ENCODE measurements at places on chromosomes 7 and 10.

- no peak for DNase-seq
Measured at GRCh38 chr7:35752742-35753141, 48.1 kb upstream of the SEPTIN7 start.

GRCh38 chr7:80319461-80319860, 184.8 kb downstream of the GNAI1 start:
- DNase-seq: no peak

- DNase-seq: no peak
Measured at GRCh38 chr10:91111060-91111459, 109.4 kb upstream of the PCGF5 start.

DNA sequence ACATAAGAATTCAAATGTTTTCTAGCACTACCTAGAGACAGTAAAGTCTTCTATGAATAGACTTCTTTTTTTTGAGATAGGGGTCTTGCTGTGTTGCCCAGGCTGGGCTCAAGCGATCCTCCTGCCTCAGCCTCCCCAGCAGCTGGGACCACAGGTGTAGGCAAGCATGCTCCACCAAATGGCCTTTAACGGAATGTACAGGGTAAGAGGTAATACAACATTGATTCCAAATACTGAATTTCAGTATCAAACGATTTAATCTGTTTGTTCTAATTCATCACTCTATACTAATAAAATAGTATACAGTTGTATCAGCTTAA, 55.8 kb upstream of the NCAPG2 start:
- no peak for DNase-seq

GRCh38 chr10:103646304-103646703, 152.8 kb downstream of the NEURL1 start:
- no peak for DNase-seq

GRCh38 chr7:78399033-78399769, 600.6 kb downstream of the PHTF2 start:
- no peak for DNase-seq

DNA sequence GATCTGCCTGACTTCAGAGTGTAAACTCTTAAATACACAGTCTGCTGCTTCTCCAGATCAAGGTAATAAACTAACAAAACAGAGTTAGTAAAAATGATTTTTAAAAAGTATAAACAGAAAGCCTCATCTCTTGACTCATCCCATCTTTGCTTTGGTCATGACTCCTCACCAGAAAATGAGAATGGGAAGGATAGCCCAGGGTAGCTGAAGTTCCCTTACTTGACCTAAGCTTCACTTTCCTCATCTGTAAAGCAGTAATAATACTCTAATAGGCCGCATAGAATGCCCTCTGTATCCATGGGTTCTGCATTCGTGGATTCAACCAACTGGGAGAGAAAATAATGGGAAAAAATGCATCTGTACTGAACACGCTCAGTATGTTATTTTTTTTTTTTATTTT, 11.3 kb upstream of the SLC25A28 start:
- no peak for DNase-seq

- DNase-seq: no peak
Measured at GRCh38 chr10:93267521-93267920, 193.8 kb downstream of the CYP26A1 start.

DNA sequence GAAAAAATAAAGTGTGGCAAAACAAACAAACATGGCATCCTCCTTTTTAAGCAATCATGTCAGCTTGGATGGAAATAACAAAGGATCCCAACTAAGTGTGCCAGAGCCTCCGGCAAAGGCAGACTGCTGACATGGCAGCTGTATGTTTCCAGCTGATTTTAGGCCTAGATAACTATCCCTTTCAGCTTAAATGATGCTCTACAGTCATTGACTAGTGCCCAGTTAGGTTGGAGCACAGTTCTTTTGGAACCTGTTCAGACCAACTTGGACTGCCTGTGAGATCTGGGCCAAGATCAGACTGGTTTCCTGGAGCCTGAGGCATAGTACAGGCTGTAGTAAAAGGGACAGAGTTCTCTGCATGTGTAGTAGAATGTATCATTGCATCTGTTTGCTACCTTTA, 128.7 kb downstream of the DYNC1I1 start:
- DNase-seq: no peak

DNA sequence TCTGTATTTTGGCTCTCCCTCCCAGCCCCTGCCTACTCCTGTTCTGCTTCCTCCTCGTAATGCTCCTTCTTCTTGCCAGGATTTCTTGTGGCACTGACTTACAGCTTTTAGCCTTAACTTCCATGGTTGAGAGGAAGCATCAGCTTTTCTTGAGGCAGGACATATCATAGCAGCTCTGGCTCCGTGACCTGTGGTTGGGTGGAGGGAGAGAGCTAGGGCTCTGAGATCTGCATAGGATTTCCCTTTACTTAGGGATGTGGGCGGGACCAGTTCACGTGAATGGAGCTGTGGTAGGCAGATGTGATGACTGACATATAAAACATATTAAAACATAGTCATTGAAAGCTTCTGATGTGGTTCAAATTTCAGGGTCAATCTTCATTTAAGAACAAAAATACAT, 10.6 kb upstream of the RAB11FIP2 start:
- DNase-seq: no peak

DNA sequence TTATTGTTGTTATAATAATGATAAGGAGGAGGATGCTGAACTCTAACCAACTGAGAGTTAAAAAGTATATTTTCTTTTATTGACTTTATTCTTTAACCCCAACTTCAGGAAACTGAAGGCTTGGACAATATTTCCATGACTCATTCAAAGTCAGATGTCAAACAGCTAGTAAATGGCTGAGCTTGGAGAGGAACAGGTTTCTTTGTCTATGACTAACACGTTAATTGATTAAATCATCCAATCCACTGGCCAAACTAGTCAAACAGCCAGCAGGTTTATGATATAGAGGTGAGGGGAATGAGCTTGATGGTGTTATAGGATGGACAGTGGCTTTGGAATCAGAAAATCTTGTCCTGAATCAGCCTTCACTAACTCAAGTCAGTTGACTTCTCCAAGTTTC, 119.1 kb upstream of the WDR11 start:
- no peak for DNase-seq

DNA sequence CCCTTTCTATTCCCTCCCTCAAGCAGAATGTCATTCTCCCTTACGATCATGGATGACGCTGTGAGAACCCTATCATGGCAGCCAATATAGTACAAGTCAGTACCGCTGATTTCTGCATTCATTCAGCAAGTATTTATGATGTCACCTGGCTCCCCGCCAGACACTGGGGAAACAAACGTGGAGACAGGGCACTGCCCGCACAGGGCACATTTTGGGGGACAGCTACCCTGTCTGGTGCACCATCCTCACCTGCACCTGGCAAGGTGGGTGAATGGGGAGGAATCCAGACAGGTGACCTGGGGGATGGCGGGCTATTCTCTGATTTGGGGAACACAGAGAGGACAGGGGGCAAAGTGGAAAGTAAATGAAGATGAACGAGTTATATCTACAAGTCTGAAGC, 28.4 kb downstream of the MKI67 start:
- DNase-seq: no peak

GRCh38 chr7:22296916-22297315, 60.0 kb downstream of the RAPGEF5 start:
- DNase-seq: no peak
